ENCODE measurements at places on chromosomes 5 and 9.

GRCh38 chr9:115717298-115717697 lies 436.3 kb upstream of the PAPPA start:
- DNase-seq: no peak

DNA sequence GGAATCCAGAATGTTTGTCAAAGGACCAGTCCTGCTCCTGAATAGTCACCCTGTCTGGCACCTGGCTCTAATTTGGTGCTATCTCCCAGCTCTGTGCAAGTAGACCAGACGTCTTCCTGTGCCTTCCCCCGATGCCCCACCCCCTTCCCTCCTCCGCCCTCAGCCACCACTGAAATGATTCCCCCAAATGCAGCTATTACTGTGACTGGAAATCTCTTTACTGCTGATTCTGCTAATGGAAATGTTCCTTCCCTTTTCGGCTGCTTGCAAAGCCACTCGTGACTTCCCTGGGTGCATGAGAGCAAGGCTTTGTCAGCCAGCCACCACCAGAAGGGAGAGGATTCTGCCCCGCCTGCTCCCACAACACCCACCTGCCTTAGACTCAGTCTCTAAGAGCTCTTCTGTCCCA lies 11.4 kb downstream of the ASTN2 start:
- no peak for DNase-seq

GRCh38 chr9:121240472-121241135 lies 27.4 kb upstream of the GSN start:
- no peak for DNase-seq

DNA sequence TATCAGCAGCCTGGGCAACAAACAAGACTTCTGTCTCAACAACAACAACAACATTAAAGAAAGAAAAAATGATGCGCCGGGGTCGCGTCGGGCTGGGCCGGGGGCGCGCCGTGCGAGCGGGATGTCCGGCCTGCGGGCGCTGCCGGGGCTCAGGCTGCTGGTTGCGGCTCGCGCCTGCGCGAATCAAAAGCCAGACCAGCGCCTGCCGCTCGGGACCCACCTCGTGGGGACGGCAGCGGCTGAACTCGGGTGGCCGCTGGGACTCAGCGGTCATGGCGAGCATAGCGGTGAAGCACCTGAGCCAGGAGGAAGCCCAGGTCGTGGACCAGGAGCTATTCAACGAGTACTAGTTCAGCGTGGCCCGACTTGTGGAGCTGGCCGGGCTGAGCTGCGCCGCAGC lies 11.9 kb upstream of the NHP2 start:
- DNase-seq: no peak

- no peak for DNase-seq
Observed at GRCh38 chr5:66892716-66893115, 296.5 kb downstream of the MAST4 start.

DNA sequence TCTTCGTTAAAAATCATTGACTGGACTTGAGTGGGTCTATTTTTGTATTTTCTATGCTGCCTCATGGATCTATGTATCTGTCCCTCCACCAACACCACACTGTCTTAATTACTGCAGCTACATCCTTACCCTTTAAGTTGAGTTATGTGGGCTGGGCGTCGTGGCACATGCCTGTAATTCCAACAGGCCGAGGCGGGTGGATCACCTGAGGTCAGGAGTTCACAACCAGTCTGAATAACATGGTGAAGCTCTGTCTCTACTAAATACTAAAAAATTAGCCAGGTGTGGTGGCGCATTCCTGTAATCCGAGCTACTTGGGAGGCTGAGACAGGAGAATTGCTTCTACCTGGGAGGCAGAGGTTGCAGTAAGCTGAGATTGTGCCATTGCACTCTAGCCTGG lies 48.2 kb downstream of the XRCC4 start:
- no peak for DNase-seq

DNA sequence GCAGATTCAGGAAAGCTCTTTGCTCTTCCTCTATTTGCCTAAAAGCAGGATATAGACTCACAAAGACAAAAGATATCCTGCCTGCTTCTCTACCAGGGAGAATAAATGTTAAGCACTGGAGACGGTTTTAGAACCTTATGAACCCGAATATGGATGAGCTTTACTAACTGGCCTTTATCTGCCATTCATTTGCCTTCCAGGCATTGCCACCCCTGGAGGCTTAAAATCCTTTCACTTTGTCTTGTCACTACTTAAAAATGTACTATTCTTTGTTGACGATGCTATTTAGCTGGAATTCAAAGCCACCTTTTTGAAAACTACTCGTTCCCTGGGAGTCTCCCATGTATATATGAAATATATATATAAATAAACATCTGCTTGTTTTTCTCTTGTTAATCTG lies 23.2 kb upstream of the LVRN start:
- no peak for DNase-seq

DNA sequence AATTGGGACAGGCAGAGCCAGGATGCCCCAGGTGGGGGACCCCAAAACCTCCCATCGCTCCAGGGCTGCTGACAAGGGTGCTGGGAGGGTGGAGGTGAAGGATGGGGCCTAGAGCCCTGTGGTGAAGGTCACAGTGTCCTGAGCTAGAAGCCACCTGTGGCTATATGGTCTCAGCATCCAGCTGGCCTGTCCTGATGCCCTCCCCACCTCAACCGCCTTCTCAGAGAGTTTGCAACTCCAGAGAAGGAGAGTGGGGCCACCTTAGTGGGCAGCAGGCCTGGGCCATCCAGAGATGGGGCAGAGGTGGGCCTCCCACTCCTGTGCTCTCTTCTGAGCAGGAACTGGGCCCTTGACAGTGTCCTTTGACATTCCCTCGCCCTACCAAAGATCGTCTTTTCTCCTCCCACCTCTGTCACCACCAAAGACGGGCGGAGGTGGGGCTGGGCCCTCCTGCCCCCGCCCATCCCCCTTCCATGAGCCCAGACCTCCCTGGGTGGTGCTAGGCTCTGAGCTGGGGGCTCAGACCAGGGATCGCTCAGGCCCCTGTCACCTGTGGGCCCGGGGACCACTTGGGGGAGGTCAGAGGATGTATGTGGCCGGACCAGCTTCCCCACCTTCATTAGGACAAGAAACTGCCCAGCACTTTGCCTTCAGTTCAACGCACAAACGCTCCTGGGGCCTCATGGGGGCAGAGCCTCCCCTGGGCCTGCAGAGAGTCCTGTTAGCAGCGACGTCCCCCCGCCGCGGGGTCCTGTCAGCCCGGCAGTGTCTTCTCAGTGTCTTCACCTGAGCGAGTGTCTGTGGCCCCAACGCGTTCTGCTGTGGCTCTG lies 10.0 kb upstream of the DOLPP1 start:
- no peak for DNase-seq

- no peak for DNase-seq
Observed at GRCh38 chr5:154899151-154899816, 38.7 kb downstream of the GEMIN5 start.

GRCh38 chr9:78620303-78620702 lies 323.4 kb downstream of the PSAT1 start:
- DNase-seq: no peak

DNA sequence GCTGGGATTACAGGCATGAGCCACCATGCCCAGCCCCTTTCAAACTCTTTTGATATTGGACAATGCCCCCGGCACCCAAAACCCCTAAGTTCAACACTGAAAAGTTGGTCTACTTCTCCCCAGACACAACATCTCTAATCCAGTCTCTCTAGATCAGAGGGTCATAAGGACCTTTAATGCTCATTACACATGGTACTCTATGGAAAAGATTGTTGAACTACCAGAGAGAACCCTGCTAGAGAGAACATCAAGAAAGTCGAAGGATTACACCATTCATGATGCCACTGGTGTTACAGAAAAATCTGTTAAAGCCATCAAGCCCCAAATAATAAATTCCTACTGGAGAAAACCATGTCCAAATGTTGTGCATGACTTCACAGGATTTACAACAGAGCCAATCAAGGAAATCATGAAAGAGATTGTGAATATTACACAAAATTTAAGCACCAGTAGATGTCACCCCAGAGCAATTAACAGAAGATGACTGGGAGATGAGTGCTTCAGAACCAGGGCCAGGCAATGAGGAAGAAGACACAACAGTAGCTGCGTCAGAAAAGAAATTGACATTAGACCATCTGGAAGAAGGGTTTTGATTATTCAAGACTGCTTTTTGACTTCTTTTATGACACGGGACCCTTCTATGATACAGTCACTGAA lies 28.3 kb upstream of the NIPAL4 start:
- no peak for DNase-seq

GRCh38 chr5:146751054-146751453 lies 127.5 kb downstream of the PPP2R2B start:
- no peak for DNase-seq

DNA sequence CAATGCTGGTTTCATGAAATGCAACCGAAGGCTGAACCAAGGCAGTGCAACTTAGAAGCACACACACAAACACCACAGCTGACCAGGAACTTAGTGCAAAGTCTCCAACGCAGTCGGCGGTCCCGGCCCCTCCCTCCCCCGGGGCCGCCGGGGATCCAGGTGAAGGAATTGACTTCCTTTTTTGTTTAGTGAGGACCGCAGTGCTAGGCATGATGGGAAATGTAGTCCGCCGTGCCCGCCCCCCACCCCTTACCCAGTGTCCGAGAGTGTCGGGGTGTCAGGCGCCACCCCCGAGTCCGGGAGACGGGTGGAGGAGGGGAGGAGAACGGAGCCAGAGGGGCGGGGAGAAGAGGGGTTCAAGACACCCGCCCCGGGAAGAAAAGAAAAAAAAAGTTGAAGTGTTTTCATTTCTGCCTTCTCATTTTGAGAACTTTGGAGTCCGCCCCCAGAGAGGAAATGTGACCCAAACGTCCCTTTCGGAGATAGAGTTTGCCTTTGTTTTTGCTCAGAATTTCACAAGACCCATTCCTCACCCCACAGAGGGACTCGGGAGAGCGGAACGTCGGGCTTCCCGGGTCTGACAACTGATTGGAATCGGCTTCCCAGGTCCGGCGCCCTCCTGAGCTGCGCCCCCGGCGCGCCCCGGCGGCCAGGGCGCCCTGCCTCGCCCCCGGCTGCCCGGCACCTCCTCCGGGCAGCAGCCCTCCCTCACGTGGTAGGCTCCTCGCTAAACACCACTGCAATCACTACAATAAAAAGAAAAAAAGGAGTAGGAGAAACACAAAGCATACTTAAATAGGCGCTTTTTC lies 2.0 kb downstream of the IER5L start:
- peak; percentile 37 for DNase-seq

GRCh38 chr9:110650261-110650660 lies 18.3 kb upstream of the MUSK start:
- DNase-seq: no peak

- DNase-seq: no peak
Observed at GRCh38 chr5:6487081-6487480, 38.4 kb downstream of the UBE2QL1 start.

GRCh38 chr9:15404171-15404570 lies 18.5 kb upstream of the SNAPC3 start:
- DNase-seq: no peak

DNA sequence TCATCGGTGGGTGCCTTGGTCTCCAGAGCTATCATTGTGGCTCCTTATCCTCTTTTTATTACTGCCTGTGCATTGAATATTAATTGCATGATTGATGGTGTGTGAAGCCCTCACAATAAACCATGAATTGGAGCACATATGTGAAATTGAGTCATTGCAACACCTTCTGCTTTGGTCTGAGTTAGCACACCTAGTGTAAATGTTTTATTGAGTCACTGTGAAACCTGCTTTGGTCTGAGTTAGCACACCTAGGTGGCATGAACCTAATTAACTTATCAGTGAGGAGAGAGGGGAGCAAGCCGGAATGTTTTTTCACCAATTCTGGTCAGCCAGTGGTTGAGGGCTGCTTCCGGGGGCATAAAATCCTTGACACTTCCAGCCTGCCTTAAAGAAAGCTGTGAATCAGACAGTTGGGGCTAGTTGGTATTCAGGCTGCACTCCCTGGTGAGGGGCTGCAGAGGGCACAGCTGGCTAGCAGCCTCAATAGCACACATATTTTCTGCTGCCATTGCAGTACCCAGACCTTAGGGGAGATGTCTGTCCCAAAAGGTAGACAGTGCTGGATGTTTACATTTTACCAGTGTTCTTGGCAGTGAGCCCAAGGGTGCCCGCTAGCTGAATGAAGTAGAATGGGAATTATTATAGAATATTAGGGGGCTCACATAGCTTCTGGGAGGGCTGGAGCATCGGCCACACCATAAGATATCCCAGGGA lies 76.5 kb upstream of the GOLM1 start:
- DNase-seq: no peak

- DNase-seq: no peak
Observed at GRCh38 chr9:129102791-129103594, 7.6 kb downstream of the CRAT start.

DNA sequence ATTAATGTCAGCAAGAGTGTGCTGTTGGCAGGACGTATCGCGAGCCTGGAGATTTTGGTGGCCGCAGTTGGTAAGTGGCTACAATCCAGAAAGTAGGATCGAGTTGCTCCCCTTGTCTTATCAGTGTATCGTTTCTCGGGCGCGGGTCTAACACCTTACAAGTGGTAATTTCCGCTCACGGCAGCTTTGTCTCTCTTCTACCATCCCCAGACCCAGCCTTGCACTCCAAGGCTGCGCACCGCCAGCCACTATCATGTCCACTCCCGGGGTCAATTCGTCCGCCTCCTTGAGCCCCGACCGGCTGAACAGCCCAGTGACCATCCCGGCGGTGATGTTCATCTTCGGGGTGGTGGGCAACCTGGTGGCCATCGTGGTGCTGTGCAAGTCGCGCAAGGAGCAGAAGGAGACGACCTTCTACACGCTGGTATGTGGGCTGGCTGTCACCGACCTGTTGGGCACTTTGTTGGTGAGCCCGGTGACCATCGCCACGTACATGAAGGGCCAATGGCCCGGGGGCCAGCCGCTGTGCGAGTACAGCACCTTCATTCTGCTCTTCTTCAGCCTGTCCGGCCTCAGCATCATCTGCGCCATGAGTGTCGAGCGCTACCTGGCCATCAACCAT lies 1.1 kb downstream of the PTGER4 start:
- no peak for DNase-seq

DNA sequence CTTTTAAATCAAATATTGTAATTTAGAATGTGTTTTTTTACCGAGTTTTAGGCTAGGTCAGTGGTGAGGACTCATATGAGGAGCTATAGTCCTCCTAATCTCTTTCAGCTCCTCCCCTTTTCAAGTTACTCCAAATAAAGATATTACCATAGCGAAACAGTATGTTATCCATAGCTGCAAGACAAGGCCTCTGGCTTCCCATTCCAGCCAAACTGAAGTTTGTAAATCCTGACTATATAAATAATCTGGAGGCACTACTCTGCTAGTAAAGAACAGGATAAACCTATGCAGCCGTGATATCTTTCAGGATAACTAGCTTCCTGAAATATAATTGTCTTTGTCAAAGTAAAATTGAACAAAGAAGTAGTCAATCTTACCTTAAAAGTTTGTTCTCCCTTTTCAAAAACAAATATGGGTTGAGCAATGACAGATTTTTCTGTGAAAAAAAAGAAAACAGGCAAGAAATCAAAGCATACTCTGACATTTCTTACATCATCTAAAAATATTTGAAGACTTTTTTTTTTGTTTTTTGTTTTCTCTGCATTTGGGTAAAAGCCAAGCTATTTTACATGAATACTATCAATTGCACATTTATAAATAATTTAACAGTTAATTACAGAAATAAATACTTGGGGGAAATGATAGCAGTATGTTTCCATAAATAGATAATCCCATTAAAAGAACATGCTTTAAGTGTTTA lies 29.3 kb upstream of the NADK2 start:
- DNase-seq: no peak

Data from NCI-H1436 treated with DMSO at 0.1 percent for 48 hours (cell line).